ENCODE measurements at places on chromosomes 3 and 15. TPM values are rescaled to one million over a fixed set of nuclear protein-coding genes. Genes with fewer than 3 reads are reported as not detected.

The EFHB gene
- 0.34 TPM for total RNA-seq

The CPN2 gene
- total RNA-seq, result not detected

The NPAP1 gene
- not detected for total RNA-seq

The PPP2R3A gene
- total RNA-seq, result 15.3 TPM

The ANKRD34C gene
- not detected for total RNA-seq

The ZIC4 gene
- 3.4 TPM for total RNA-seq

The PCOLCE2 gene
- total RNA-seq, result 0.75 TPM

The ZNF662 gene
- total RNA-seq, result 1.3 TPM

The NOX5 gene
- total RNA-seq, result 0.46 TPM

The GABRB3 gene
- total RNA-seq, result not detected

The SUCNR1 gene
- total RNA-seq, result 0.06 TPM

The NR2F2 gene
- total RNA-seq, result 11.6 TPM

The ARGFX gene
- not detected for total RNA-seq

The NEIL1 gene
- 3.0 TPM for total RNA-seq

The DPH6 gene
- total RNA-seq, result 9.7 TPM

The LRRC31 gene
- total RNA-seq, result not detected

The NEK10 gene
- total RNA-seq, result 5.7 TPM

The TNNC1 gene
- total RNA-seq, result 8.2 TPM

The CRABP1 gene
- total RNA-seq, result not detected

The WNT5A gene
- 180 TPM for total RNA-seq

The RTF1 gene
- 34.6 TPM for total RNA-seq

The TGM5 gene
- 0.64 TPM for total RNA-seq

The LPP gene
- 32.4 TPM for total RNA-seq

The EOGT gene
- 51.0 TPM for total RNA-seq

The TRIM42 gene
- total RNA-seq, result not detected

The SCAANT1 gene
- total RNA-seq, result not detected

The GOLGA6L1 gene
- not detected for total RNA-seq

The GOLGA8J gene
- total RNA-seq, result not detected

The SLC35G2 gene
- total RNA-seq, result 17.4 TPM

The PRSS50 gene
- total RNA-seq, result not detected

The ERC2 gene
- total RNA-seq, result not detected

The CCR8 gene
- not detected for total RNA-seq

The GALNT15 gene
- total RNA-seq, result 2.1 TPM

The GPR62 gene
- not detected for total RNA-seq

The COL6A5 gene
- total RNA-seq, result under 0.01 TPM

The RBPMS2 gene
- not detected for total RNA-seq

The ZNF502 gene
- total RNA-seq, result 4.3 TPM

The CAND2 gene
- 2.1 TPM for total RNA-seq

The IL20RB gene
- total RNA-seq, result 0.57 TPM

The FOXL2NB gene
- total RNA-seq, result 2.9 TPM

The AQP9 gene
- total RNA-seq, result not detected

The FES gene
- total RNA-seq, result 0.34 TPM

The CD200R1 gene
- total RNA-seq, result not detected

The SYNPR gene
- not detected for total RNA-seq

The TTC21A gene
- total RNA-seq, result 1.5 TPM

The FMN1 gene
- 21.9 TPM for total RNA-seq

The MAP4 gene
- 90.6 TPM for total RNA-seq
